ENCODE measurements at places on chromosomes 7 and 10.

- no peak for DNase-seq
Observed at GRCh38 chr10:115982076-115982475, 290.9 kb downstream of the GFRA1 start.

- peak; percentile 95 for DNase-seq
Observed at GRCh38 chr7:127189074-127189473, 63.7 kb downstream of the GRM8 start.

DNA sequence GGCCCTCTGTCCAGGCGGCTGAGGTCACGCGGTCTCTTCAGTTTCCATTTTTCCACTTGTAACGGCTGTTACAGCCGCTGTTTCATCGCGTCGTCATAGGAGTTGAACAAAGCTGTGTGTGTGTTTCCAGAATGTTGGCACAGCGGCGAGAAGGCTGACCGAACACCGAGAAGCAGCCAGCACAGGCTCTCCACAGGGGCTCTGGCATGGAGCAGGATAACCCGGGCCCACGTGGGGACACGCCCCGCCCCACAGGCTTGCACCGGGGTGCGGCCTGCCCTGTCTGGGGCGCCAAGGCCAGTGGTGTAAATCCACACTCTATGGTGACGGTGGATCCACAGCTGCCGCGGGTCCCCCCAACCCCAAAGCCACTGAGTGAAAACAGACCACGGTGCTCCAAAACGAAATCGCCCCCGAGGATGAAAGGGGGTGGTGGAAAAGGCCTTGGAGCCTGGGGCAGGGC, 448.2 kb downstream of the DNAJB6 start:
- DNase-seq: no peak

DNA sequence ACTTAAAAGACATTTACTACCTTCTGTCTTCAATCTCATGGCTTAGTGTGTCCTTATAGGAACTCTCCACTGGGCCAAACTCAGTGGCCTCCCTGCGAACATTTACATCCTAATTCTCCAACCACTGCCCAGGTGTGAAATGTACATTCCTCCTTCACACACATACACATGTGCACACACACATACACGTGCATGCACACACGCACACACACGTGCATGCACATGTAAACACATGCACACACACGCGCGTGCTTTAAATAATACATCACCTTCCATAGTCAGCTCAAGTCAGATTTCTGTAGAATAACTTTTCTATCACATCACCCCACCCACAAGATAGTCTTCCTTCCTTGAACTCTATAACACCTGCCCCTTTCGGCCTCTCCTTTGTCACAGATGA, 216.5 kb downstream of the TMEM178B start:
- no peak for DNase-seq

DNA sequence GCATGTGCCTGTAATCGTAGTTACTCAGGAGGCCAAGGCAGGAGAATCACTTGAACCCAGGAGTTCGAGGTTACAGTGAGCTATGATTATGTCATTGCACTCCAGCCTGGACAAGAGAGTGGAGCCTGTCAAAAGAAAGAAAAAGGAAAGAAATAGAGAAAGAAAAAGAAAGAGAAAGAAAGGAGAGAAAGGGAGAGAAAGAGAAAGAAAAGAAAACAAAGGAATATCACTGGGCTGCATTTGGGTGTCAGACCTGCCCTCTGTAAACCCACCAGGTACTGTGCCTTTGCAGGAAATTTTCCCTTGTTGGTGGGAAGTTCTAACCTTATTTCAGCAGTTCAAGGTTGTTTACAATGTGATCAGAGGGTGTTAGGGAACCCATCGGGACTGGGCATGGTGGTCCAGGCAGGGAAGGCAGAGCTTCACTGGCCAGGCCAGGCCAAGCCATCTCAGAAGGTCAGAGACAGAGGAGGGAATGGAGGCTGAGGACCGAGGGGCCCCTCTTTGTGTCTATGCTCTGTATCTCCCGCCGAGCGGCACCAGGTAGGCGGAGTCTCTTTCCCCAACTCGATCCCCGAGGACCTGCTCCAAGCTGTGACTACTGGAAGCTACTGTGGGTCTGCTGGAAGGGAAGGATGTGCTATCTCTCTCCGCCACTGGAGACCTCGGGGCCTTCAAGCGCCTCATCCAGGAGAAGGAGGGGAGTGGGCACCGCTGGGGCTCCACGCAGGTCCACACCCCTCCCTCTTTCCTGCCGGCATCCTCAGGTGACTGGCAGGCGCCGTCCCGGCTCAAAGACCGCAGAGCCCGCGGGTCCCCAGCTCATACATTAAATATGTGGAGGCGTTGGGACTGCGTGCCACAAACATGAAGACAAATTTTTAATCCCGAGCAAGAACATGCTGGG, 15.2 kb upstream of the KAZALD1 start:
- DNase-seq: no peak

DNA sequence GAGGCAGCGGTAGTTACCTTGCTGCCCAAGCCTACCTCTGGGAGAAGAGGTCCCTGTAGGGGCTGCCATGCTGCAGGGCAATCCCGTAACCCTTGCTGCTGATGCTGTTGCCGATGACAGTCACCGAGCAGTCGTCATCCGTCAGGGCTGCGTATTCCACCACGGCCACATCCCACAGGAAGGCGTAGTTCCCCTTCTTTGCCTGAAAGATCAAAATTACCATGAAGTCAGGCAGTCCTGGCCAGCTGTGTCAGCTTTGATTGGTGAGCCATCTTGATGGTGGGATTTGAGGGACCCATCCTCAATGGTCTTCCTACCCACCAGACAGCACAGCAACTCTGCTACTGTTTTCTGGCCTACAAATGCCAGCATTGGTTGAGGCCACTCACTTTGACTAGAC, 746.8 kb downstream of the GRID1 start:
- DNase-seq: no peak

DNA sequence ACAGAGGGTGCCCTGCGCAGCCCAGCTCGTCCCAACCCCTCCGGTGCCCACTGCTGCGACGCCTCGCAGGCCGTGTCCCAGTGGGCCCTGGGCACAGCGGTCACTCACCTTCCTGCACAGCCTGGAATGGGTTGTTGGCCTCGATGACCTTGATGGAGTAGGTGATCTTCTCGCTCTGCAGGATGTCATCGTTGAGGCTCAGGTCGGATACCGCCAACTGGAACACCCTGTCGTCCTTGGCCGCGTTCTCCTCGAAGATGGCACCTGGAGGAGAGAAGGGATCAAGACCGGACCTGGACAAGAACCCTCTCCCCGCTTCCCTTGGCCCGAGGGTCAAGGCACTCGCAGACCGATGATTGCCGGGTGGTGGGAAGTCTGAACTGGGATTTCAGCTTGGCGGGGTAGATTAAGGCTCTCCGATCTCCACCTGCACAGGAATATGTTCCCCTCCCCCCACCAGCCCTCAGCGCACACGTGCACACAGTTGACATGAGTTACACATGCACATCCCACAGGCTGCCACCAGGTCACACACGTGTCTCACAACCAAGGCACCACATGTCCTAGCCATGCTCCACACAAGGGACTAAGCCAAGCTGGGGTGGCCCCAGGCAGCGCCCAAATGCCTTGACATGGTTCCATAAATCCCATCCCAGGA, 2.6 kb downstream of the GRID1 start:
- no peak for DNase-seq

DNA sequence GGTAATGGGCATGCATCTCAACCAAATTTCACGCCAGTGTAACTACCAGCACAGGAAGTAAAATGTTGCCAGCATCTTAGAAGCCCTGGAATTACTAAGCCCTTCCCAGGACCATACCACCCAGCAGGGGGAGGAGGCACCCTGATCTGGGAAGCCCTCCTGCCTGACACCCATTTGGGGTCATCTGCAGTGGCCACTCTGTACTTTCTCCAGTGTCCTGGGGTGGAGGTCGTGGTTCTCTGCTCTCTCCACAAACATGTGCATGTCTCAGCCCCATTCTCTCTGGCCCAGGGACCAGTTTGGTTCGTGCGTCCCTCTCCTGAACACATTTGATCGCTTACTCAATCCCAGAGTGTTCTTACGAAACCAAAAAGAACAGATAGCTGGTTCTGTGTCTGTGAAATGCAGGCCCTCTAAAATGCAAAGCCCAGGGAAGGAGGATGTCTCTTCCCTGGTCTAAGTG, 9.4 kb upstream of the LRRC27 start:
- DNase-seq: no peak

- no peak for DNase-seq
Observed at GRCh38 chr7:108136191-108136688, 6.1 kb upstream of the LAMB4 start.

GRCh38 chr7:135929722-135930141, 47.4 kb downstream of the MTPN start:
- DNase-seq: no peak

- no peak for DNase-seq
Observed at GRCh38 chr7:128447941-128448564, 7.6 kb upstream of the HILPDA start.

- DNase-seq: no peak
Observed at GRCh38 chr10:126064512-126064911, 168.1 kb downstream of the FANK1 start.

DNA sequence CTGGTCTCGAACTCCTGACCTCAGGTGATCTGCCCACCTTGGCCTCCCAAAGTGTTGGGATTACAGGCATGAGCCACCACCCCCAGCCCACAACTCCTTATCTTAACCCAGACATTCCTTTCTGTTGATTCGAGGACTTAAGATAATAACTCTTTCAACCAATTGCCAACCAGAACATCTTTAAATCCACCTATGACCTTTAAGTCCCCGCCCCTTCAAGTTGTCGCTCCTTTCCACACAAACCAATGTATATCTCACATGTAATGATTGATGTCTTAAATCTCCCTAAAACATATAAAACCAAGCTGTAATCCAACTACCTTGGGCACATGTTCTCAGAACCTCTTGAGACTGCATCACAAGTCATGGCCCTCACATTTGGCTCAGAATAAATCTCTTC, 7.8 kb upstream of the ANKRD2 start:
- no peak for DNase-seq

- no peak for DNase-seq
Observed at GRCh38 chr10:78025685-78026364, 3.5 kb downstream of the POLR3A start.

- DNase-seq: no peak
Observed at GRCh38 chr7:6385909-6386560, 61.7 kb downstream of the DAGLB start.

- no peak for DNase-seq
Observed at GRCh38 chr10:17766731-17767130, 14.7 kb downstream of the TMEM236 start.

DNA sequence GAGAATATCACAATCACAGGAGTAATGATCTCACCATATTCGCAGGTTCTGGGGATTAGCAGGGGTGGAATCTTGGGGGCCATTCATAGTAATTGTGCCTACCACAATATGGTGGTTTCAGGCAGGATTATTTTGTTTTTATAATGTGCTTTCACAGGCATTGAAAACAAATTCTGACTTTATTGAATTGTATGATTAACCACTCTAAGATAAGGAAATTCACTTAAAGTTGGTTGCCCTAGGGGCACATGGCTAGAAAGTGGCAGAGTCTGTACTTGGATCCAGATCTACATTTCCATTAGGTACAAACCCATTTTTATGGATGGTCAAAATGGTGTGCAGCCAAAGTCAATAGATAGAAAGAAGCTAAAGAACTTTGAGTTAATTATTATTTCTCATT, 1.7 kb downstream of the CROT start:
- no peak for DNase-seq

DNA sequence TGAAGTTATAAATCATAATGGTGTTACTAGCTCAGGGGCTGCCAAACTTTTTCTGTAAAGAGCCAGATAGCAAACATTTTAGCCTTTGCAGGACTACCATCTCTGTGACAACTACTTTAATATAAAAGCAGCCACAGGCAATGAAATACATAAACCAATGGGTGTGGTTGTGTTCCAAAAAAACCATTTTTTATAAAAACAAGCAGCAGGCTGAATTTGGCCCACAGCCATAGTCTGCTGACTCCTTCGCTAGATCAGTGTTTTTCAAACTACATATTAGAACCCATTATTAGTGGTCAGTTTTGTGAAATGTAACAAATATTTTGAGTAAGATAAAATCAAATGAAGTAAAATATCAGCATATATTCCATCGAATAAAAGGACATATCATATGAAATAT, 13.6 kb downstream of the GNG11 start:
- DNase-seq: no peak

GRCh38 chr7:23299770-23300300, 696 bp downstream of the MALSU1 start:
- DNase-seq: no peak

GRCh38 chr10:97331153-97331703, 3.3 kb downstream of the FRAT2 start:
- DNase-seq: no peak

- no peak for DNase-seq
Observed at GRCh38 chr10:34655286-34656170, 159.6 kb downstream of the PARD3 start.

DNA sequence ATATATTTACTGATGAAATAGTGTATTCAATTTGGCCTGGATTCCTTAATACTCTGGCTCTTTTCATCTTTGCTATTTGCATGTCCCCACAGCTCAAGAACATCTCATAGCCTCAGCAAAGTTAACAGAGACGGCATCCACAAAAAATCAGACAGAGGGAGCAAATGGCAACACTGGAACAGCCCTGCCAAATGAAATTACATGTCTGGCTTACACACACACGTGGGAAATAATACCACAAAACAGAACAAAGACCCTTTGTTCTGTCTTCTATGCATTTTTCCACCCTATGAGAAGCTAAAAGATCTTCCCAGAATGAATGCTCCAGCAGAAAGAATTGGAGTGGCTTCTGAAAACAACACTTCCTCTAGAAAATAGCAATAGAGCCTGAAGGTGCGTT, 139.5 kb downstream of the ALOX5 start:
- DNase-seq: no peak

GRCh38 chr10:114131094-114131493, 42.9 kb downstream of the CCDC186 start:
- DNase-seq: no peak

GRCh38 chr7:101945034-101945758, 127.8 kb downstream of the CUX1 start:
- no peak for DNase-seq

GRCh38 chr7:141562543-141562942, 11.3 kb downstream of the AGK start:
- no peak for DNase-seq

- DNase-seq: no peak
Observed at GRCh38 chr7:52825611-52826010, 209.8 kb upstream of the POM121L12 start.

- DNase-seq: no peak
Observed at GRCh38 chr7:1223196-1223981, 9.3 kb upstream of the UNCX start.

GRCh38 chr7:55177589-55178261, 158.9 kb downstream of the EGFR start:
- no peak for DNase-seq

All from NCI-H1417 treated with DMSO at 0.1 percent for 48 hours (cell line).